CD4-positive, alpha-beta T cell treated with Interleukin-6 at 100 ng/mL for 8 hours (primary cell): ENCODE measurements at places on chromosomes 13 and 19.

DNA sequence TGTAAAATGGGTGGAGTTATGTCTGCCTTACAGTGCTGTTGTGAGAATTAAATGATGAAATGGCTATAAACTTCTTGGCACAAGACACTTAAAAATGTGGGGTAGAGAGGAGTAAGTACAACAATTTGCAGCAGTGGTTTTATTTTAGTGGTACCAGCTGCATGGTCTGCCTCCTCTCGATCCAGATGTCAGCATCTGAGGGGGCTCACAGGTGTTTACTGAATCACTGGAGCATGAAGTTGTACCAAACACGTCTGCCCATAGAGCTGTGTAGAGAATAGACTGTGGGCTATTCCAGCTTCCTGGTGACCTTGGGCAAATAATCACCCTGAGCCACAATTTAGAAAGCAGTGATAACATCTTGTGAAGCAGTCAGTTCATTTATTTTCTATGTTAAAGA lies 11.1 kb downstream of the SLC10A2 start:
- DNase-seq = no peak

DNA sequence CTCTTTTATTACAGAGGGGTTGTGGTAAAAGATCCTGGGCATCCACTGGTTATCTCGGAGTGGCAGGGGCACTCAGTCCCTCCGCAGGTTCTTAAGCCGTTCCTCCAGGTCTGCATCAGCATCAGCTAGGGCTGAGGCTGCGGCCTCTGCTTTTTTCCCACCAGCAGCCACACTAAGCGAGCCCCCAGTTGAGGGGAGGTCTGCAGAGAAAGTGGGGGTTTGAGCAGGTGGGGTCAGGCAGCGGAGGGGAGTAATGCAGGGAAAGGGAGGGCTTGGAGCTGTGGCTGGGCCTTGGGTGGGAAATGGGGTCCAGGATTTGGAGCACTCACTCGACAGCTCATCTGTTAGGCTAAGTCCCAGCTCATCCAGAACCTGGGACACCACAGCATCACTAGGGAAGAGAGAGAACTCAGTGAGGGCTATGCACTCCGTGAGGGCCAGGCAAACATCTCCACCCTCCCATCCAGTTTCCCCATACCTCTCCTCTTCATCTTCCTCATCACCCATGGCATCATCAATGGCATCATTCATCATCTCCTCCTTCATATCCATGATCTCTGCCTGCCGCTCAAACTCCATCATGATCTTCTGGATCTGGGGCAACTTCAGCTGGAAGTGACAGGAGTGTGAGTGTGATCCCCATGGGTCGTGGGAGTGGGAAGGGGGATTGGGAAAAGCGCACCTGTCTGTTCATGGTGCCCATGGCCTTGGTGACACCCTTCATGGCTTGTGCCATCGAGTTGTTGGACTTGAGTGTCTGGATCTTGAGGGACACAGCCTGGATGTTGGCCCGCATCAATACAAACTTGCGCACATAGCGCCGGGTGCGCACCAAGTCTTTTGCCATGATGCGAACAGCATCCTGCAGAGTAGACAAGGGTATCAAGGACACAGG lies 3.1 kb downstream of the CHMP2A start:
- DNase-seq = no peak

GRCh38 chr13:106230450-106230849 lies 305.0 kb downstream of the EFNB2 start:
- no peak for DNase-seq

DNA sequence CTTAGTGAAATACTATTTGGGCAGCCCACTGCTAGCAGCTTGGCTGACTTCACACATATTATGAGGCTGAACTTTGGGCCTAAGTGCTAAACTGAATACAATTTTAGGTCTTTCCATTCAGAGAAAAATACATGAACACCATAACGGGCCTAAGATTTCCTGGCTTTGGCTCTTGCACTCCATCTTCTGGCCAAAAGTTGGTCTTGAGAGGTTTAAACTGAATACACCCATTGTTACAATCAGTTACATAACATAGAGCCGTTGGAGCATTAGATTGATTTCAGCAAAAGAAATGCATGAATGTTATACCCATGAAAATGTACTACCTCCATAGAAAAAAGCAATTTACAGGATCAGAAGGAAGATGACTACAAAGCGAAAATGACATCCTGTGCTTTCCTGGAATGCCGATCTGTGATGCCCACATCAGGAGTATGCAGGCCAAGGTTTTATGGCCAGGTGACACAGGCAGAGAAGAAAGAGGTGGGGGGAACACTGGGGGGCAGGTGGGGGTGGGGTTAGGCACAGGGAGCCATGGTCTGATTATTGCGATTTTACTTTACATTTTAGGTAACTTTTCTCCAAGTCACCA lies 11.1 kb upstream of the SHISA2 start:
- peak; percentile 47 for DNase-seq

DNA sequence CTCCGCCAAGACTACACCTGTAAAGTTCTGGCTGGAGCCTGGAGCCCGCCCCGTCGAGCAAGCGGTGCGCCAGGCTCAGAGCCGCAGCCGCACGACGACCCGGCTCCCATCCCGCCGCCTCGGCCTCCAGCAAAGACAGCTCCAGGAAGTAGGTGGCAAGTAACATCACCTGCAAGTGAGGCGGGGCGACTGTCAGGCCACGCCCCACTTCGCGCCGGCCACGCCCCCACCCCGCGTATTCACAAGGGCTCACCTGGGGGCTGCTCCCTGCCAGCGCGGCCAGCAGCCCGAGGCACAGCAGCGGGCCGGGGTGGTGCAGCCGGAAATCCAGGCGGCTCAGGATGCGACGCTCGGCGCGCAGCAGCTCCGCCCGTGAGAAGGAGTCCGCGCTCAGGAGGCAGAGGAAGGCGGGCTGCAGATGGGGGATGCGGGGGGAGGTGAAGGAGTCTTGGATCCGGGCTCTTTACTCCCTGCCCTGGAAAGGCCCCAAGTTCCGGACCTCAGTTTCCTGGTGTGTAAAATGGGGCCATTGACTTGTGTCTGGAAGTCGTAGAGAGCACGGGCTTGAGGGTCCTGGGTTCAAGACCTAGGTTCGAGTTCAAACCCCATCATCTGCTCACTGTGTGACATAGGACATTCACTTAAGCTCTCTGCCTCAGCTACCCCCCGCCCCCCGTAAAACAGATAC lies 3.2 kb downstream of the CCNP start:
- peak; percentile 14 for DNase-seq

- DNase-seq = no peak
Observed at GRCh38 chr19:32662186-32662585, 12.8 kb downstream of the ANKRD27 start.
